ENCODE measurements at places on chromosomes 12 and 14.

- no peak for DNase-seq
These were observed 57.2 kb downstream of the RIC8B start for GRCh38 chr12:106831699-106832098.

GRCh38 chr12:118150625-118151024 lies 14.7 kb downstream of the PEBP1 start:
- no peak for DNase-seq

GRCh38 chr12:25058012-25058411 lies 109.1 kb upstream of the BCAT1 start:
- no peak for DNase-seq

- no peak for DNase-seq
These were observed 209.5 kb upstream of the STXBP6 start for GRCh38 chr14:25259470-25259869.

GRCh38 chr14:45091710-45092109 lies 7.8 kb downstream of the PRPF39 start:
- no peak for DNase-seq

GRCh38 chr12:57764662-57765002 lies 2.2 kb downstream of the CYP27B1 start:
- no peak for DNase-seq

DNA sequence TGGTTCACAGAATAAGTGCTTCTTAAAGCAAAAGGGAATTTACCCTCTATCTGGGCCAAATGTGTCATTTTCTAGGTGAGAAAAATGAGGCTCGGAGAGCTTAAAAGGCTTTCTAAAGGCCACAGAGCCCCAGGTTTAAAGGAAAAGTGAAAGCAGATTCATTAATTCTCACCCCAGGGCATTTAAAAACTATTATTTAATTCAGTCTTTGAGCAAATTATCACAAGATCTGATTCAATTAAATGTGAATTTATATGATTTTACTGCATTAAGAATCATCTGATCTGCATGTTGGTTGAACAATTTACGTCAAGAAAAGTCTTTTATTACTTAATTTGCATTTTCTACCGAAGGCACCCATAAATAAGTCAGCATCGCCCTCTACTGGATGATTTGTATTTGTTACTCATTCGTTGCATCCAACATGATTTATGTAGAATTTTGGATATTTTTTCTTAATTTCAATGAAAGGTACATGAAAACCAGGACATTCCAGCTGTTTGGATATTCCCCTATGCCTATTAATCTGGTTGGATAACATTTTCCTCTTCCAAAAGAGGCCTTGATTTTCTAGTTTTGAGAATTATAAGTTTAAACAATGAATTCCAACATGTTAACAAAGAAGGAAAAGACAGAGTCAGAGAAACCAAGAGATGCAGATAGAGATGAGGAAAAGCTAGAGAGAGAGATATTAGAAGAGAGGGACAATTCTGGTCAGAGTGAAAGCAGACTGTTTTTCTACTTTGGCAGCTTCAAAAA lies 19.1 kb upstream of the DHRS7 start:
- DNase-seq: no peak

DNA sequence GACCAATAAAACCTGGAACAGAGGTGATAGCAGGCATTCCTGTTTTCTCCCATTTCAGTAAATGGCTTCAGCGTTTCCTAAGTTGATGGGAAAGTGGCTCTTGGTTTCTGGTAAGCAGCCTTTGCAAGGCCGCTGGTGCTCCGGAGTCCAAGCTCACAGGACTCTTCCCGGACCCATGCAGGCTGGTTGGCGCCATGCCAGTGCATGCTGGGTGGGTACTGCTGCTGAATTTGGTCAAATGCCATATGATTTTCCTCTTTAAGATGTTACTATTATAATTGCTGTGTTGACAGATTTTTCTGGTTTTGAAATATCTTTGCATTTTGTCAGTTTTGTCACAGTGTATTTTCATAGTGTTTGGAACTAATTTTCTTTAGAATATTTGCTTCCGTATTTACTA lies 27.7 kb downstream of the PPP2R5C start:
- no peak for DNase-seq

- DNase-seq: no peak
These were observed 9.5 kb upstream of the BDKRB1 start for GRCh38 chr14:96246539-96246847.

DNA sequence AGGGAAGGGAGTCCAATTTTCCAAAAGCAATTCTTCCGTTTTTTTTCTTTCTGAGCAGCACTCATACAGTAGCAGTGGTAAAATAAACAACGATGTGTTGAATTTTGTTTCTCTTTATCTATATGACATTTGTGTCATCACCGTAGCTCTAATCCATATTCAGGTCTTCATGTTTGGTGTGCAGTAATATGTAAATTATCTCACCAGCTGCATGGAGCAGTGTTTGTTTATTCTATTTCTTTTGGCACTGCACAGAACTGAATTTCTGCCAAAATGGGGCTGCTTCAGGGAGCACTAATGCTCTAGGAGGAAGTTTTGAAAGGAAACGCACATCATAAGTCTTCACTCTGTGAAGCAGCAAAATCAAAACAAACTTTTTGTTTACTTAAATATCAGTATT lies 130.0 kb upstream of the NPAS3 start:
- no peak for DNase-seq

- DNase-seq: no peak
These were observed 615.1 kb downstream of the TMEM121 start for GRCh38 chr14:106141242-106142220.

DNA sequence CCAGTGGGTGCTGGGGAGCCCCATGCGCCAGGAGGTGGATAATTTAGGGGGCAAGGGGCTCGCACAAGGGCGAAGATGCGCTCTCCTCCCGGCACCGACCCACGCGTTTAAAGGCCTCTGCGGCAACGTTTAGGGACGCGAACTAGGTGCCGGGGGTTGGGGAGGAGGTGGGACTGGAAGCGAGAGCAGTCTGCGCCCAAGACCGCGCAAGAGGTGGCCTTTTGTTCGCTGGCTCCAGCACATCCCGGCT lies 1.3 kb downstream of the SLC38A1 start:
- DNase-seq: no peak

DNA sequence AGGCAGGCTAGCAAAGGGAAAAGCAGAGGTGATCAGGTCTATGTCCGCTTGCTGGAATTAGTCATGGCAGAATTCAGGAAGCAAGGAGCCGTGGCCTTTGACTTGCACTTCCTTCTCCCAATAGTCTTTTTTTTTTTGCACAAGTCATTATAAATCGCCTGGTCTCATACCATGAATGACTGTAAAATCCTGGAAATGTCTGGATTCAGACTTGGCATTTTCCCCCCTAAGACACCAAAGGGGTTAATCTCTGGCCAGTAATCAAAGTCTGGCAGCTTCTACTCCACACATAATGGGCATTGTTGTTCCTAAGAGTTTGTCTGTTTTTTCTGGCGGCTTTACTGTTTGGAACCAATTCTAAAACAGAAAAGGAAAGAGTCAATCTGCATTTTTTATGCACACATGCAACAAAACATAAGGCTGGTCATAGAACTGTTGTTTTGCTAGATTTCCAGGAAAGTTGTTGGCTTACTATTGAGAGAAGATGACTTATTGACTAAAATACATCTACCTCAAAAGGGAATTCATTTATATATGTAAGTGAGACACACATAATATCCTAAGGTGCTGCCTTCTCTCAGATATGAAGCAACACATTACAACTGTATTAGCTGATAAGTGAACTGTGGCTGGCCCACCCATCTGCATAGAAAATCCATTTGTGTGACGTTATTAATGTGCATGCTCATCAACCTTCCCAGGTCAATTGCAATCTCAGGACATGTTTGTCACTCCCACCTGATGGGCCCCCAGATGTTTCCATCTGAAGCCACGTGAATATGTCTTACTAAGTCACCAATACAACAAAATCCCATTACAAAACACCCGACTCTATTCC lies 157.3 kb downstream of the BTG1 start:
- DNase-seq: no peak

DNA sequence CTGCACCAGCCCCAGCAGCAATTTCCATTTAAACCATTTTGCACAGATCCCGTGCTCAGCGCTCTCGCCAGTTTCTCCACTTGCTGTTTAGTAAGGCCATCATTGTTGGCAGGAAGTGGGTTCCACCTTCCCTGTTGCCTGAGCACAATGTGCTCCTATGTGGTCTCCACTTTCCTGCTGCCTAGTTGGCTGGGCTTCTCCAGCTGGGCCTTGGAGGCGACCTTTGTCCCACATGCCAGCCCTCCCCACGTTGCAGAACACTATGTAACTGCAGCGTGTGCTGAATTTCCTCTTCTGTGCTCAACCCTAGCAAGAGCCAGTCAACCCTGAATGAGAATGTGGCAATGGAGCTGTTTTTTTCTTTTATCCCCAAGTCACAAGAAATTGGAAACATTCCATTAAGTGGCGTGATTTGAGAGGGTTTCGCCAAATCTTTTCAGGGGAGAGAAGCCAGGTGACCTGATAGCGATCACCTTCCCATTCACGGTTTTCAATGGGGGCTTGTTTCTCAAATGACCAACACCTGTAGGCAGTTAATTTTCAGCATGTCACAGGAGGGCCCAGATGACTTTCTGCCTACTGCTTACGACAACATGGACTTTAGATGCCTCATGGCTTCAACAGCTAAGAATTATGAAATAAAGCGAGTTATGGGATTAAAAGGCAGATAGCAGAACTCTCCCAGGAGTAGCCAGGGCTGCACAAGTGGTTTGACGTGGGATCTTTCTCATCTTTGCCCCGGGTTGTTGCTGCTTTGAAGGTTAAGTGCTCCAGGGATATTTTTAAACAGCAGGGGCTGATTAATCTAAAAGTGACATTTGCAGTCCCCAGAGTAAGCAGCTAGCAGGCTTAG lies at the start of gene ACACB:
Gene ACACB (plus strand): TSS at position 830 of the 853 bp plus-strand sequence. CDS start 22,819 bp downstream, outside the sequence.
- no peak for DNase-seq

DNA sequence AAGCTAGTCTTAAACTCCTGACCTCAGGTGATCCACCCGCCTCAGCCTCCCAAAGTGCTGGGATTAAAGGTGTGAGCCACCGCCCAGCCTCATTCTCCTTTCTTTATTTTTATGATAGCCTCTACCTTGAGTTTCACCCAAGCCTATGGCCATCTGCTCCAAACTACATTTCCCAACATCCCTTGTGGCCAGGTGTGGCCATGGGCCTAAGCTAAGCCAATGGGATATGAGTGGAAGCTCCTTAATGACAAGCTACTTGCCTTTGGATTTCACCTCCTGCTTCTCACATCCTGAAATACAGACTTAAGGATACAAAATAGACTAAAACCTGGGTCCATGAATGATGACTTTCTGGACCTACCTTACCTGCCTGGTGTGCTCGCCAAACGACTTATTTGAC lies 46.2 kb downstream of the DPF3 start:
- no peak for DNase-seq

DNA sequence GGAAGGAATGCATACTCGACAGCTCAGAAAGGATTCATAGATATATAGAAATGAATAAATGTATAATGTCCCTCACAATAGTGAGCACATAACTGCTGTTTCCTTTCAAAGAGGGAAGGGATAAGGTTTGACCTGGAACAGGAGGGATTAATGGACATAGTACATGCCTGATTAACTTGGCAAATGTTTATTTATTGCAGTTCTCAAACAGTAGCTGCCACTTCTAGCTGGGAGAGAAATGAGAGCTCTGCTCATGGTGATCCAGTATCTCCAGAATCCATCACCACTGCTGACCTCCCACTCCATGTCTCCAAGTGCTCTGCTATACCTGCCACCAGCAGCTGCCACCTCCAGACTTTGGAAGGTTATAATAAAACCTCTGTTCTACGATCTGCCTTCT lies 108.1 kb downstream of the LRIG3 start:
- no peak for DNase-seq

GRCh38 chr14:92348154-92348553 lies 25.2 kb downstream of the SLC24A4 start:
- DNase-seq: no peak

- no peak for DNase-seq
These were observed 70.5 kb downstream of the ANKS1B start for GRCh38 chr12:99914206-99914605.

GRCh38 chr12:124049451-124050094 lies 76.6 kb downstream of the ZNF664 start:
- DNase-seq: no peak

DNA sequence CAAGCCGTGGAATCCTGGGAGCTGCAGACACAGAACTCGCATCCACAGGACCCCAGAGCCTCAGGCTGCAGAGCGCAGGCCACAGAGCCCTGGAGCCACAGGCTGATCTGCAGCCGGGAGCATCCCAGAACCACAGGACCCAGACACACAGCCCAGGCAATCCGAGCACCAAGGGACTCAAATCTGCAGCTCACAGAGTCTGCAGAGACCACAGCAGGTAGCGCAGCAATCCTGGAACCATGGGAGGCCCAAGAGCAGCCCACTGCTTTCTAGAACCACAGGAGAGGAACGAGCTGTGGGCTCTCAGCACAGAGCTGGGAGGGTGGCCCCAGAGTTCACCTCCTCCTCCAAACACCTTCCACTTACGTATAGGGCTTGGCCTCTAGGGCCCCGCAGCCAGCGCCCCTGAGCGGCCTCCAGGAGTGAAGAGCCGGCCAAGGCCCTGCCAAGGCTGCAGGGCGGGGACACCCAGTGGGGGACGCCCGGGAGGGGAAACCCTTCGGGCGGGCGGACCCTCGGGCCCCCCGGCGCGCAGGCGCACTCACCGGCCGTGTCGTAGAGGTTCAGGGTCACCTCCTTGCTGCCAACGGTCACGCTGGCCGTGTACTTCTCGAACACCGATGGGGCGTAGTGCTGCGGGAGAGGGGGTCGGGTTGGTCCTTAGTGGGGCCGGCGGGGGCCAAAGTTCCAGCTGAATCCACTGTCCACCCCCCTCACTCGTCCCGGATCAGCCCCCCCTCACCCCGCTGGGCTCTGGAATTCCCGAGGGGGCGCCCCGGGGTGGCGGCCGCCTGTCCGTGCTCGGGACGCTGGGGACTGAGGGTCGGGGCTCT lies 665 bp downstream of the RHOF start:
- DNase-seq: no peak

- no peak for DNase-seq
These were observed 25.8 kb downstream of the VDR start for GRCh38 chr12:47878918-47879481.

GRCh38 chr14:69572030-69572840 lies 2.4 kb downstream of the CCDC177 start:
- DNase-seq: no peak

- no peak for DNase-seq
These were observed 284.3 kb downstream of the FUT8 start for GRCh38 chr14:65696801-65697200.

DNA sequence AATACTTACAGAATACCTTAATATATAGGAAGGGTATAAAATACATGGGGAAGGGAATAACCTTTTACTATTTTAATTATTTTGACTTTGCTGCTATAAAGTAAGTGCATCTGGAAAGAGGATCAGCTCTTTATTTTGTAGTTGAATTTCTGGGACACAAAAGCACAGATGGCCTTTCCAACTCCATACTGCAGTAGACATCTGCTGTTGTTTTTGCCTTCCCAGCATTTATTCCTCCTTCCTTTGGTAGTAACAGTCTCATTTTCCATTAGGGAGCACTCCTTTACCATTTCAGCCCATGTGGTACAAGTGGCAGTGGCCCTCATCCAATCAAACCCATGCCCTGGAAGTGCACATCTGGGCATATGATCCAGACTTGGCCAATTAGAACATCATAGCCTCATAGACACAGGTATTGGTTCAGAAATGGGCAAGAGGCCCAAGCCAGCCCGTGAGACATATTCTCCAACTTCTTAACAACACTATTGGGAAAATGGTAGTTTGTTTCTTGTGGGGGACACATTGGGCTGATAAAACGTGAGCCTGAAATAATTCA lies 64.8 kb upstream of the YARS2 start:
- DNase-seq: no peak
